ENCODE measurements at places on chromosomes 13 and 19.
A peak's percentile ranks its signal among the peaks of the same experiment; 100 is the strongest.

GRCh38 chr19:15555759-15556633 lies 47.7 kb downstream of the CYP4F22 start:
- DNase-seq: peak; percentile 94

DNA sequence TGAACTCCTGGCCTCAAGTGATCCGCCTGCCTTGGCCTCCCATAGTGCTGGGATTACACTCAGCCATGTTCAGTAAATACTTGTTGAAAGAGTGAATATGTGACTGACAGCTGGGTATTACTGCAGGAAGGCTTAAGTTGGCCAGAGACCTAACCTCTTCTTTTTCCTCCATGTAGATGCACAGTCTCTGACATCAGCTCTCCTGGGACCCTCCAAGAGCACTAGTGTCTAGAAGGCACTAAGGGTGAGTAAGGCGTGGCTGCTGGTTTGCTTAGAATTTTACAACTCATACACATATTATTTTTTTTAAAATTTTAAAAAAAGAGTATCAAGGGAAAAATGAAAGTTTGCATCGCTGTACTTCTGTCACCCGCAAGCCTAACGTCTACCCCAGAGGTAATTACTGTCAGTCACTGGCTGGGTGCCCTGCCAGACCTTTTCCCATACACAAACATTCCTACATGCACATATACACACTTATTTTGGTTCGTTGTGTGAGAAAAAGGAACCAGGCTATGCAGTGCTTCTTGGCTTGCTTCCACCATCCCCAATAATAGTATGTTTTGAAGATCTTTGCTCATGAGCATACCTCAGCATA lies 122.0 kb downstream of the SIPA1L3 start:
- no peak for DNase-seq

DNA sequence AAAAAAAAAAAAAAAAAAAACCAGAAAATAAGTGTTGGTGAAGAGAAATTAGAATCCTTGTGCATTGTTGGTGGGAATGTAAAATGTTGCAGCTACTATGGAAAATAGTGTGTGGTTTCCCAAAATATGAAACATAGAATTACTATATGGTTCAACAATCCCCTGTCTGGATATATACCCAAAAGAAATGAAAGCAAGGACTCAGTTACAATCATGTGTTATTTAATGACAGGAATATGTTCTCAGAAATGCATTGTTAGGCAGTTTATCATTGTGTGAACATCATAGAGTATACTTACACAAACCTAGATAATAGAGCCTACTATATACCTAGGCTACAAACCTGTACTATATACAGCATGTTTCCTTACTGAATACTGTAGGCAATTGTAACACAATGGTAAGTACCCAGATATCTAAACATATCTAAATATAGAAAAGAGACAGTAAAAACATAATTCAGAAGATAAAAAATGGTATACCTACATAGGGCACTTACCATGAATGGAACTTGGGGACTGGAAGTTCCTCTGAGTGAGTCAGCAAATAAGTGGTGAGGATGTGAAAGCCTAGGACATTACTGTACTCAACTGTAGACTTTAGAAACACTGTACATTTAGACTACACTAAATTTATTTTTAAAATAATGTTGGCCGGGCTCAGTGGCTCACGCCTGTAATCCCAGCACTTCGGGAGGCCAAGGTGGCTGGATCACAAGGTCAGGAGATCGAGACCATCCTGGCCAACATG lies 25.7 kb upstream of the SLC7A1 start:
- DNase-seq: no peak

GRCh38 chr19:18785179-18786124 lies 5.7 kb downstream of the COMP start:
- peak; percentile 97 for DNase-seq

GRCh38 chr19:16497042-16497441 lies 848 bp downstream of the C19orf44 start:
- no peak for DNase-seq

DNA sequence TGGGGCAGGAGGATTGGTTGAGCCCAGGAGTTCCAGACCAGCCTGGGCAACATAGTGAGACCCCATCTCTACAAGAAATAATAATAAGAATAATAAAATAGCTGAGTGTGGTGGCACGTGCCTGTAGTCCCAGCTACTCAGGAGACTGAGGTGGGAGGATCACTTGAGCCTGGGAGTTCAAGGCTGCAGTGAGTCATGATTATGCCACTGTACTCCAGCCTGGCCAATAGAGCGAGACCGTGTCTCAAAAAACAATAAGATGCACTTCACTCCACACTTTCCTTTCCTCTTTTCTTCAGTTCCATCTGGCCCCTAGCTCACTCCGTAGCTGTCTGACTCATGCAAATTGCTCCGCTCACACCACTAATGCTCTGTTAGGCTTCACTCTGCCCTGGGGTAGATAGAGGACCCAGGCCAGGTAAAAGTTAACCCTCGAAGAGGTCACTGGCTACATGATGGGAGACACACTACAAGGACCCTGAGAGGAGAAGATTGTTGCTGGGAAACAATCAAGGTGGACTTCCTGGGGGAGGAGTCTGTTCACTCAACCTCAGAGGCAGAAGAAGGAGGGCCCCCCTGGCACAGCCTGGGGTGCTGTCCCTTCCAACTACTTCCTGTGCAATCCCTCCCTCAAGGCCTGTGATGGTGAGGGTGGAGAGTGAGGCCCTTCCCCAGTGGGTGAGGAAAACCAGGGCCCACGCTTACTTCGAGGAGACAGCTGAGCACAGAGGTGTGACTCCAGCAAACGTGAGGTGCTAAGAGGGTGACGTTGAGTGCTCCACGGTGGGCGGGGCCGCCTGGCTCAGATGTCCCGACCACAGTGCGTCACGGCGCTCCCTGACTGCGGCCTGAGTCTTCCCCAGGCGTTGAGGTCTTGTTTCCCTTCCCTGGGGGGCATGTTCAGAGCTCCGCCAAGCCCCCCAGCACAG lies 8.8 kb upstream of the TNFSF9 start:
- peak; percentile 79 for DNase-seq

DNA sequence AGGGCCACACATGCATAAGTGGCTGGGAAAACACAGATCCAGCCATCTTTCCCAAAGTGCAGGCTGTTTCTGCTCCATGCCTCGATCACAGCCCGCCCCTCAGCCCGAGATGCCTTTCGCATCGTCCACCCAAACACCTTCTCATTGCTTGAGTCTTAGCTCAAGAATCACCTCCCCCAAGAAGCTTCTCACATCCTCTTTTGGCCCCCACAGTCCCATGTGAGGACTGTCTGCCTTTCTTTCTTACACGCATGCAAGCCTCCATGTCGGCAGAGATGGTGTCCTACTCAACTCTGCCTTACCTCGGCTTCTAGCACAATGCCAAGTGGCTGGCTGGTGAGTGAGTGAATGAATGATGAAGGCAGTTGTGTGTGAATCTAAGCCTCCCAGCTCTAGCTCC lies 18.1 kb upstream of the GSX1 start:
- peak; percentile 47 for DNase-seq

DNA sequence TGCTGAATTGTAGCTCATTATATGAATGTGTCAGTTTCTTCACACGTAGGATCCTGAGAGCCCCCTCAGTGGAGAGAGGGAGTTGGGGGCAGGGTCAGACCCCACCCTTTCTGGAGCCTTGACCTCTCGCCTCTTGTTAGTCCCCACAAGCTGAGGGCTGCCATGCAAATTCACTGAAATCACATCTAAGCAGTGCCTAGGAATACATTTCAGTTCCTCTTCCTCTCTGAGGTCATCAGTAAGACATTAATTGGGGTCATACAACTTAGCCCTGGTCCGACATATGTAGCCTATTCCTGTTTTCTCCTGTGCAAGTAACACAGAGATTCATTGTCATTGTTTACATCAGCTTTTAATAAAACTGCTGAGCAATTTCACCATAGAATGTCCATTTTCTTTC lies 30.0 kb downstream of the MYO9B start:
- DNase-seq: peak; percentile 71

DNA sequence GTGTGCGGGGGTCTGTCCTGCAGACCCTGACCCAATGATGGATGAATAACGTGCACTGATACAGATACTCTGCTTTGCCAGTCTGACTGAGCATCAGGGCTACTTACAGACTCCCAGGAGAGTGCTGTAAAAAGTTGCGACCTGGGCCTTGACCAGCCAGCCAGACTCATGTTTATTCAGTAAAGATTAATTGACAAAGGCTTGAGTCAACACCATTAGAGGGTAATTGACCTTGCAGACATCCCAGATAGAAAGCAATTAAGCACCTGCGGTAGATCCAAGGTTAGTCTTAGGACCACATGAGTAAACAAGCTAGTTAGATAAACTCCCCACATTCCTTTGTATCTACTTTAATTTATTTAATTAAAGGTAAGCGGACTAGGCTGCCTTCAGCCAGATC lies 10.4 kb downstream of the NUDT19 start:
- no peak for DNase-seq

DNA sequence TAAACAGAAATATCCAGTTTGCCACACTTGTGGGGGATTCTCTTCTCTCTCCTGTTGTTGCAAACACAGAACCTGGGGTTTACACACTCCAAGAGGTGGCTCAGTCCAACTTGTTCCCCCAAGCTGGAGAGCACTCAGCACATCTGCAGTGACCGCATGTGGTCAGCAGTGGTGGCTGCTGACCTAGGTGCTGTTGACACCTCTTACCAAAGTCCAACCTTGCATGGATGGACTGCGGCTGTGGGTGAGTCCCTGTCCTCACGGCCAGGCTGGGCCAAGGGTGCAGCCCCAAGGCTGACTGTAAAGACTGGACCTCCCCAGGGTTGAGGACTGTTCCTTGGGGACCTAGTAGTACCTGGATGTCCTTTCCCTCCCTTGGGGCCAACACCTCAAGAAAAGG lies 6.1 kb downstream of the LRFN3 start:
- no peak for DNase-seq

DNA sequence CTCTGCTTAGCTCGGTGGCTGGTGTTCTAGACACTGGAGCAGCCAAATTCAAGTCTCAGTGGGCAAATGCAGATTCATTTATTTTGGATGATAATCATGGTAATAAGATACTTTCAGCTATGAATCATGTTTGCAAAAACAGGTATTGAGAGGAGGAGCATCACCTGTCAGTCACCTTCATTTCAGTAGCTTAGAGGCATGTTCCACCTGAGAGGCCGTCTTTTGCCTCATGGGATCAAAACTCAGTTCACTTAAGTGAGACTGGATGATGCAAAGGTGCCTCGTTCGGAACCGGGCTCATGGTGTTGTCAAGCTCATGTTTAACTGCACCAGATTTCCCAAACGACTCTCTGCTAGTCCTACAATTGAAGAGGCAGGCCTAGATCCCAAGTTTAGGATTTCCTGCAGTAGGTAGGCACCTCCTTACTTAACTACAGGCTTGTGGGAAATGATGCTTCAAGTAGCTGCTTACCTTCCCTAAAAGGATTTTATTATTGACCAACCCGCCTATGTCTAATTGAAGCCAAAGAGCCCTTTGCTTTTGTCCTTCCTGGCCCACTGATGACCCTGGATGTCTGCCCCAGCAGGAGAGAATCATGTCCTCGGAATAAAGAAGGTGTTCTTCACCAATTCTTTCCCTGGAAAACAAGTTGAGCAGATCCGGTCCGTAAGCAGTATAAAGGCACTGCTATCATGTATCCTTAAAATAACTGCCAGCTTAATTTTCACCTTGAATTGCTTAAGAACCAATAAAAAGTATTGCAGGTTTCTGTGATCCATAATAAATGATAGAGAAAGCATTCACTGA lies 60.0 kb downstream of the ZAR1L start:
- no peak for DNase-seq

DNA sequence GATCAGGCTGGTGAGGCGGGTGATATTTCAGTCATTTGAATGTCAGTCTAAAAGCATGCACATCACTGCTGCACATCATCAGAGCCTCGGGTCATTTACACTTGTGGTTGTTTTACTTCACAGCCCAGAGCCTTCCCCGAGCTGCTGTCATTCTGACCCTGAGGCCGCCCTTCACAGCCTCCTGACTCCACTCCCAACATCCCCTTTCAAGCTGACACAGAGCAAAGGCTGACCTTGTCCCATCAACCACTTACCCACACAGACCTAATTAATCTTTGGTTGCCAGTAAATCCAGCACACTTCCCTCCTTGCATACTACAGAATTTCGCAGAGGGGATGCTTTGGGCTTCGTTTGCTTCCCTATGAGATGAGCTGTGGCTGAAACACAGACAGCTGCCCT lies 528.1 kb downstream of the DIAPH3 start:
- DNase-seq: no peak

DNA sequence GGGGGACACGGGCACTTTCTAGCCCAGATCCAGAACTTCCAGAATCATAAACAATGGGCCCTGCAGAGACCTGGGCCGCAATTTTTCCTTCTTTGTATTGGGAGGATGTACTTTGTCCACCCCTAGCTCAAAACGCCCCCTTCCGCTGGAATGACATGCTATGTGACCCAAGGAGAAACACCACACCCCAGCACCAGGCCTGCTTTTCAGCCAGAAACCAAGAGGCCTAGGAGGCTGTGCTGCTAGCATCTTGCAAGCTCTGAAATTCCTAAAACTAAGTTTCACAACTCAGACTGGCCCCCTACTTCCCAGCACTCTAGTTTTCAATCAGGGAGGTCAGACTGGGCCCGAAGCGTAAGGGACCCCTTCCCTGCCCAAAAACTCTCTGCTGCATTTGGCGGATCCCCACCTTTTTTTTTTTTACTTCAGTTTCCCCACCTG lies 538 bp downstream of the LSM4 start:
- peak; percentile 60 for DNase-seq

Data from GM13976 (cell line).